ENCODE measurements at places on chromosomes 4 and X.

GRCh38 chr4:118772081-118772766, 63.7 kb downstream of the SEC24D start:
- DNase-seq: no peak

GRCh38 chr4:147299205-147299604, 181.7 kb upstream of the EDNRA start:
- no peak for DNase-seq

DNA sequence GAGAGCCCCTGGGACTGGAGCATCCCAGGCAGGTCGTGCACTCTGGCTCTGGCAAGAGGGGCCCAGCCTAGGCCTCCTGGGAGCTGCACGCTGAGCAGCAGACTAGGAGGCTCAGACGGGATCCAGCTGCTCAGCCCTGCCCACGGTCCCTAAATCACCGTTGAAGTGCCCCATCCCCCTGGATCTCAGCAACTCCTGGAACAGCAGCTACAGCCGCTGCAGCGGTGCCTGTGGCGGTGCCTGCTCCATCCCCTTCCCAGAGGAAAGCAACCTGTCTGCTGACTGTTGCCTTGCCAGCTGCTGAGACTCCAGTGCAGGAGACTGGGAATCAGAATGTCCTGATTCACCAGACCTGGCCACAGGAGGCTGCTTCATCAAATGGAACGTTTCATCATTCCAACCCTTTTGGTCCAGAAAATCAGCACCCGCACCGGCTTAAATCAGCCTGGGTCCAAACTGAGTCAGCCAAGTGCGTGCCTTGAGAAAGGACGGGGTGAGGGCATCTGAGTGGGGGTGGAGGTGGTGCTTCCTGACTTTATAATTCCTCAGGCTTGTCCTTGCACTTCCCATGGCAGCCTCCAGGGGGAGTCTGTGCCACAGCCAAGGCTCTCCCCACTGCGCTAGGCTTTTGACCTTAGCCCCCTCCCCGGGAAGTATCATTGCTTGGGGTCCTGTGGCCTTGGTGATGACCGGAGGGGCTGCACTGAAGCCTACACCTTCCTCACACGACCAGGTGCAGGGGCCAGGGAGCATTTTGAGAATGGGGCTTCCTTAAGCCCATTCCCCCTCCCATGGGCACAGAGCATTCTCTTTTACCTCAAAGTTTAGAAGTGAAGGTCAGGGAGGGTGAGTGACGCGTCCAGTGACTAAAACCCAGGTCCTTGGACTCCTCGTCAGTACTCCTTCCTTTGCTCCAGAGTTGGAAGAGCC, 6.5 kb downstream of the ZNF185 start:
- DNase-seq: peak; percentile 12

- no peak for DNase-seq
These were observed 15.2 kb upstream of the RUFY3 start for GRCh38 chr4:70706516-70706915.

DNA sequence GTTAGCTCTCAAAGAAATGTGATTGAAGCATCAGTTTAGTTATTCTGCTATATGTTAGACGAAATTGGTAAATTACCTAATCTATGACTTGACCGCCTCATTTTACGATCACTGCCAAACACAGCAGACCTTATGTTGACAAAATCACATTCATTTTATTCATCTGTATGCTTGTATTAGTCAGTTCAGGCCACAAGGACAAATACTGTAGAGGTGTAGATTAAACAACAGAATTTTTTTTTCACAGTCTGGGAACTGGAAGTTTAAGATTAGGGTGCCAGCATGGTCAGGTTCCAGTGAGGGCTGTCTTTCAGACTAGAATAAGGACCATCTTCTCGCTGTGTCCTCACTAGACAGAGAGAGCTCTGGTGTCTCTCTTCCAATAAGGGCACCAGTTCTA, 177.1 kb downstream of the NWD2 start:
- no peak for DNase-seq

GRCh38 chrX:132745593-132745992, 212.8 kb downstream of the HS6ST2 start:
- DNase-seq: no peak

DNA sequence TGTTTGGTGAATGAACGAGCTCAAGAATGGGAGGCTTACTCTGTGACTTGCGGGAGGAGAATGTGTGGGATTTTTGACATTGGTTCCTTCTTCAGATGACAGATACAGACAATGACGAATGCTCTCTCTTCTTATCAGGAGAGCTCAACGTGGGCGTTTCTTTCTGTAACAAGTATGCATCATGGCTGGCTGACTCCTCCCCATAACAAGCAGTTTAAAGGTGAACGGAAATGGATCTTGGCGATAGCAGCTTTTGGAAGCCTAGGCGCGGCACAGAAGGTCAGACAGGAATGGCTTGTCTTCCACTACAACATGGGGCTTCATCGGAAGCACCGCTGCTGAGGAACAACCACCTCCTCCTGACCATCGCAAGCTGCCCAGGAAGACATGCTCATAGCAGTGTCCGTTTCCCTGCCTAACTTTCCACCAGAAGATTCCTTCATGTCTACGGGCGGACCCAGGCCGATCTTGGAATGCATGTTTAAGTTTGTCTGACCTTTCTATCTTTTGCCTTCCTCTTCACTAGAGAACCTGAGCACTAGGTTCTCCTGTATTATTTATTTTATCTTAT, 18.3 kb upstream of the ACSL1 start:
- DNase-seq: no peak

GRCh38 chr4:164890691-164891090, 13.7 kb downstream of the APELA start:
- DNase-seq: no peak

DNA sequence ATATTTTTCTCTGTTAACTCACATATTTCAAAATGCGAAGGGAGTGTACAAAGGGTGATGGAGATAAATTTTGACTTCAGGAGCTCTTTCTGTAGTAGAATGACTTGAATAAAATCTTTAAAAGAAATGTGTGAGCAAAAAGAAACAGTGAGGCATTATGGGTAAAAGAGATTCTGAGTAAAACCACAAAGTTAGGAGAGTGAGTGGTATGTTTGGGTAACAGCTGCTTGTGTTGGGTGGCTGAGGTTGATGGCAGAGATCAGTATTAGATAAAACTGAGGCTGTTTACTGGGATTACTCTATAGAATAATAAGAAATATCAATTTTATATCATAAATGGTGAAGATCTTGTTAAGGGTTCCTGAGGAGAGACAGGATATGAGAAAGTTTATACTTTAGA, 434.2 kb upstream of the AMOT start:
- no peak for DNase-seq

DNA sequence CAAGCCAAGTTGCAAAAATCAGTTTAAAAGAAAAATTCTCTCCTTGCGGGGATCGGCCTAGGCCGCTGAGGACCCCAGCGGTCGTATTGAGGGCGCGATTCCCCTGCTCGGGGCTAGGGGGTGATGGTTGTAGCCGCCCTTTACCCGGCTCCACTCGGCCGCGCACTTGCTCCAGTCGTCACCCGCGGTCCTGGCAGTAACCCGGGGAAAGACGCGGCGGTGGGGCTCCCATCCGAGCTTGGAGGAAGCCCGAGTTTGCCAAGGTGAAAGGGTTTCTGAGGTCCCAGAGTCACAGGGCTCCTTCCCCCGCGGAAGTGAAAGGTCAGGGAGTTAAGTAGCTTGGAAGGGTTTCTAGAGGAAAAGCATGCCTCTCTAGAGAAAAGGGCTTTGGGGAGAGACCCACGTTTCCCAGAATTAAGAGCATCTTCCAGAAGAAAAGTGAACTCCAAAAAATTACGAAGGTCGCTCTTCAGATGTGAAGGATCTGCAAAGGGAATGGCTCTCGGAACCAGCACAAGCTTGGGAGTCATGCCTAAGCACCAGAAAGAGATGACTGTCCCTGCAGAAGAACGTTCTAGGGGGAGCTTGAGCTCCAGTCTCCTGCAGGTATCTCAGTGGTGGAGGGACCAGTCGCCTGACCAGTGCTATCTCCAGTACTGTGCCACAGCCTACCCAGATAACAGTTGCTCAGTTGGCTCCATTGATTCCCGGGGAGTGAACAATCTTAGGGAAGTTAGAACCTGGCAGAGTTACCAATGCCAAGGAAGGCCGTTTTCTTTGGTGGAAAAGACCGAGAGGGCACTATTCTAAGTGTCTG, 875 bp downstream of the LAP3 start:
- no peak for DNase-seq

GRCh38 chr4:179361978-179362486, 1919.8 kb upstream of the AGA start:
- DNase-seq: no peak

GRCh38 chr4:165580351-165580905, 201.6 kb downstream of the CPE start:
- DNase-seq: no peak

GRCh38 chrX:1231850-1232465, 19.5 kb upstream of the CRLF2 start:
- DNase-seq: no peak

GRCh38 chr4:45484740-45485139, 639.1 kb downstream of the GABRG1 start:
- DNase-seq: no peak

DNA sequence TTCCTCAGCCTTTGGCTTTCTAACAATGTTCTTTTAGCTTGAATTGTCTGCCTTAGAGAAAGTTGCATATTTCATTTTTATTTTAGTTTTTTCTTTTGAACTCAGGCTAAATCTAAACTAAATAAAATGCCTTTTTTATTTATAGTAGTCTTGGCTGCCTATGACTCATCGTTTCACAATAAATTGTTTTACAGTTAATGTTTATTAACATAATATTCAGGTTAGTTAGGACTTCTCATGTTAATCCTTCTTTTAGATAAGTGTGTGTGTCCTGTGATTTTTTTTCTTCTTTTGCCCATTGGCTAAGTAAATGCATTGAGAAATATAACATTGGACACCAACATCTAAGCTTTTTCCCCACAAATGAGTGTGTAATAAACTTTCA, 1.6 kb downstream of the RP2 start:
- no peak for DNase-seq

GRCh38 chrX:69197690-69198089, 32.4 kb upstream of the PJA1 start:
- DNase-seq: no peak

DNA sequence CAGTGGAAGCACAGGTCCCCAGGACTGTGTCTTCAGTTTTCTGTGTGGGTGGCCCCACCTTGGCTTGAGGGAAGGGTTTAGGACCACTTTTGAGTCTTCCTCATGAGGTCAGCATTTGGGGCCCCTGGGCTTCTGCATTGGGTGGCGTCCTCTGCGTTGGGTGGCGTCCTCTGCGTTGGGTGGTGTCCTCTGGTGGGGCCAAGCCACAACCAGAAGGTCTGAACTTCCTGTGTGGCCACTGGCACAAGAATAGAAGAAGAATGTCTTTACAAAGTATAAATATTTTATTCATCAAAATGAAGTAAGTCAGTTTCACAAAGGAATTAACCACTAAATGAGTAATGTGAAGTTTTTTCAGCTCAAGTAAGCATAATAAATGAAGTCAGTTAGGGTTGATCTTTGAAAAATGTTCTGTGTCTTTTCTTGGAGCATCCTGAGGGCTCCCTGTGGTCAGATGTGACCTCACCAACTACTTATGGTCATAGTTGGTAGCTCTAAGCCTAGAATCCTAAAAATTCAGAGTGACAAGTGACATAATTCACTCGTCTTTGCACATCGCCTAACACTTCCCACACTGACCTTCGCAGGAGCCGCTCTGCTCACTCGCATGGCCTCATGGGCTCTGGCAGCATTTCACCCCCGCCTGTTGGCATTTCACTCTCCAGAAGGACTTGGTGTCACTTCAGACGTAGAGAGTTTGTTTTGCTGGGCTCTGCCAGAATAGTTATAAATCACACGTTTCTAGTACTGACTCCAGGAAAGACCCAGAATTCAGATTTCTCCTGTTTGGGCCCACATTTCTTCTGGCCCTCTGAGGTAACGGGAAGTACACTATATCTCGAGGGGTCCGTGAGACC, 39.0 kb upstream of the HGFAC start:
- DNase-seq: no peak

GRCh38 chr4:24917076-24917856, 4.4 kb upstream of the CCDC149 start:
- DNase-seq: no peak

DNA sequence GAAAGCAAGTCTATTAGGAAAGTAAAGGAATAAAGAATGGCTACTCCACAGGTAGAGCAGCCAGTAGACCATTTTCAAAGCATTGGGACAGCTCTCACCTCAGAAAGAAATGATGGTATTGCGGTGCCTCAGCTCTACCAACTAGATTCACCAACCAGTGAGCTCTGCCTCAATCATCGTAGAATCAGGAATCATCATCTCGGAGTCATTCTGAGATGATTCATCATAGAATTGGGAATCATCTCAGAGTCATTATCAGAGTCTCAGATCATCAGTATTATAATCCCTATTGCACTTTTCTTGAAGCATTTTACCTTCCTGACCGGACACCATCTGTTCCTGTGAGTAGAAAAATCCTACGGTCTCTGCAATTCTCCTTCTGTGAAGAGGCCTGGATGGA, 17.5 kb upstream of the SAT1 start:
- DNase-seq: no peak

DNA sequence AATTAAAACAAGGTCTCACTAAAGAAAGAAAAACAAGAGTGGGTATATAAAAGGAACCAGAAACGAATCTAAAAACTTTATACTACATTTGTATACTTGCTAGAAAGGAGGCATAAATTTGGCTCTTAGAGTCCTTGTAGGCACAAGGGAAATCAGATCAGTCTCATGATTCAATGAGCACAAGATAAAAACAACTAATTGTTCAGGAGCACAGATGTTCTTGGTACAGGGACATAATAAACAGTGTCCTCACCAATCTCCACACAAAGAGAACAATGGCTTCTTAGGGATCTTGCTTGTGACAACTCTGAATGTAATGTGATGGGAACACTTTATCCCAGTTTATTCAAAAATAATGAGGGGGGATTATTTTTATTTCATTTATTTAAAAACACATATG, 28.3 kb downstream of the TMEM144 start:
- no peak for DNase-seq

GRCh38 chrX:23483396-23483795, 148.7 kb downstream of the PTCHD1 start:
- DNase-seq: no peak

DNA sequence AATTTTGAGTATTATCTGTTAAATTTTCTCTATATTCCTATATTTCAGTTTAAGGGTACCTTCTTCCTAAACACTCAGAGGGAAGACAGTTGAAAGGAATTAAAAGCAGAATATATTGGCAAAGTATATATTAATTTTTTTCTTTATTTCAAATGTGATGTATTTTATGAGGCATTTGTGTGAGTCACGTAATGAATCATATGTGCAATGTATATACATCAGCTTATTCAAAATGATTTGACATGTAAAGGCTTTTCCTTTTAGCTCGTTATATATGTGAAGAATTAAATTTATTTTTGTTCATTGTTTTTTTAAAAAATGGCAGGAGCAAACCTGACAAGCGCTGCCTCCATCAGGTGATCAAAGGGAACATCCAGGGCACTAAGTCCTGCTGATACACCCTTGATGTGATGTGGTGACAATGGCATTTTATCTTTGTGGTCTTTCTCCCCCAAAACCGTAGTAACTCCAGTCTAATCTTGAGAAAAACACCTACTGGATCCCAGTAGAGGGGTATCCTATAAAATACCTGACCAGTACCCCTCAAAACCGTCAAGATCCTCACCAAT, 8.9 kb downstream of the WWC2 start:
- DNase-seq: no peak

GRCh38 chr4:150462743-150463142, 119.2 kb upstream of the MAB21L2 start:
- no peak for DNase-seq

GRCh38 chr4:2058264-2059045, 672 bp upstream of the NAT8L start:
- no peak for DNase-seq

GRCh38 chr4:82713856-82714255, 84.7 kb downstream of the SCD5 start:
- DNase-seq: no peak

GRCh38 chr4:188016754-188017153, 21.2 kb downstream of the ZFP42 start:
- DNase-seq: no peak

- DNase-seq: no peak
These were observed 41.4 kb downstream of the GUCY2F start for GRCh38 chrX:109440475-109440874.
